Liver (tissue), 10 donors: ENCODE measurements at places on chromosomes 3 and 15.

GRCh38 chr3:149475451-149476060 is 1.1 kb downstream of the TM4SF4 start:
- no peak for DNase-seq

GRCh38 chr15:90039996-90040395 is 38.9 kb downstream of the ZNF710 start:
- DNase-seq: no peak

DNA sequence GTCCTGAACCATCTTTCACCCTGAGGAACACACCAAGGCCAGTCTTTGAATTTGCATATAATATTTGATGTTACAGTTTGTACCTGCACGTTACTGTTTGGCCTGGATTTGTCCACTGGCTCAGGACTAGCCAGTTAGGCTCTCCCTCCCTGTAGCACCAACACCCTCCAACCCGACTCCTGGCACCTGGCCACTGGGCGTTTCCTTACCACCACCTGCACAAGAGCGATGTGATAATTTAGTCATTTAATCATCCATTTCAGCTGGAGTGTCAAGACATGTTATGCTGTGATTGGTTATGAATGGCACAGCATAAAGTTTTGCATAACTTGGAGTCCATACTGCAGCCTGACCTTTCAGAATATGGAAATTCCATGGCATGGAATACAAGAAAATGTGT is 242.4 kb downstream of the KCNMB2 start:
- DNase-seq: no peak

DNA sequence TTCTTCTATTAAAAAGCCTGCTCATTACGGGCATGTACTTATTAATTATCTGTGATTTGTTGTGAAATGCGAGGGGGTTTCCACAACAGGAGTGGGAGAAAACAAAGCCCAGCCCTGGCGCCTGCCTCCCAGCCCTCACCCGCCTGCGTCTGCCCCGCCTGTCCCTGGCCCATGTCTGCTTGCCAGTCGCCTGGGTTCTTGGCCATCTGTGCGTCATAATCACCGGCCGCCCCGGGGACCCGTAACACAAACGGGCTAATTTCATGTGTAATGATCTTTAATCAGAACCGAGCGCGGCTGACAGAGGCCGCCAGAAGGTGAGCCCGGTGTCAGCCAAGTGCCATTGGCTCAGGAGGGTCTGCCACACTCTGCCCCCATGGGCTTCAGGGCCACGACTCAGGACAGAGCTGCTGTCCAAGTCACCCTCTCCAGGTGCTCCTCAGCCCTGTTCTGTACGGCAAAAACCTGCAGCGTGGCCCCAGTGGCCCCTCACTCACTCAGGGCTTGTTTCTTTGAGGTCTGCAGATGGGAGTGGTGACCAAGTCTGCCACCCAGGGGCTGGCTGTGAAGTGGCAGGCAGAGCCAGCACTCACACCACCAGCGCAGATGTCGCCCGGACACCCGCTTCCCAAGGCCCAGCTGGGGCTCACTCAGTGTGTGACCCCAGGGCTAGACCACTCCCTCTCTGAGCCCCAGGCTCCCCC is 28.8 kb upstream of the TMEM115 start:
- DNase-seq: no peak

DNA sequence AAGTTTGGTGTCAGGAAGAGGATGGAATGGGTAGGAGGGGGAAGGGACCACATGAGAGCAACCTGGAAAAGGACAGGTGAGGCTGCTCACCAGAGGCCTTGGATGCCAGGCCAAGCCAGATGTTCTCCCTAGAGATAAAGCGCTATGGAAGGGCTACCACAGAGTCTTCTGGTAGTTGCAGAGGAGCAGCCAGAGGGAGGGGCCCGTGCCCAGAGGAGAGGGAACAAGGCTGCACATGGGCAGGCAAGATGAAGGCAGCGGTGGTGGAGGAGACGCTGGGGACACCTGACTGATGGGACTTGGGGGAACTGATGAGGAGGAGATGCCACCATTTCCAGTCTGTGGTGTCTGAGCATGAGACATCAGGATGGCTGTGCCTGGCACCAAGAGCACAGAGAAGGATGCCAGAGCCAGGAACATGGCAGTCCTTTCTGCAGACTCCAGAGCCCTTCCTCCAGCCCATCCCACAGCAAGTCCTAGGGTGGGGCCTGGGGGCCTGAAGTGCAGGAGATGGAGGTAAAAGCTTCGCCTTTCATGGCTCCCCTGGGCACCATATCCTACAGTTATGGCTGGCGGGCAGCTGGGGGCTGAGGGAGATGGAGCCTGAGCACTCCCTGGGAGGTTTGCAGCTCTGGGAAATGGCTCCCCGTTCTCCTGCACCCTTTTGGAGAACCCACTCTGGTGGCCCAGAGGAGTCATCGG is 103.0 kb downstream of the ETFA start:
- DNase-seq: no peak

DNA sequence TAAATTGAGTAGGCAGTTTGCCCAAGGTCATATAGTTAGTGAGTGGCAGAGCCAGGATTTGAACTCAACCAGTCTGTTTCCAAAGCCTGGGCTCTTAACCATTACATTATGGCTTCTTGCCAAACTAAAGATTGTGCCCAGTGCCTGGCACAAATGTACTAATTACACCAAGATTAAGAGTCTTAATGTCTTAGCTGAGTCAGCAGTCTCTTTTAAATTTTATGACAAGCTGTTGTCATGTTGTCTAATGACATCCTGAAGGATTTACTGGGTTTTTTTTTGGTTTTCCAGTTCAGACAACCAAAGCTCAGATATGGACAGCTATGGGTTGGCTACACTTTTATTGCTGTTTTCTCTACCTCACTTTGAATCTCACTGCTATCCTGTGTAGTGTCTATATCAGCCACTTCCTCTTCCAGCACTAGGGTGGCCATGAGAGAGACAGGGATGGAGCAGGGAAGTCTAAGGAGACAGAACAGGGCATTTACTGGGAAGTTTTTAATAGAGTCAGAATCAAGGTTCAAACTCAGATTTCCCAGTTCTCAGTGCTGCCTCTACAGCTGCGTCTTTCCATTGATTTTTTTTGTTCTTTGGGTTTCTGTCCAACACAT is 10.5 kb downstream of the FBXL2 start:
- DNase-seq: no peak

GRCh38 chr3:133970916-133971315 is 58.8 kb downstream of the SLCO2A1 start:
- DNase-seq: no peak

GRCh38 chr15:78272776-78273175 is 8.4 kb downstream of the DNAJA4 start:
- no peak for DNase-seq

- DNase-seq: no peak
These were observed 34.2 kb downstream of the ZNF654 start for GRCh38 chr3:88093266-88093665.

GRCh38 chr3:13506239-13506638 is 26.1 kb downstream of the HDAC11 start:
- DNase-seq: no peak

GRCh38 chr15:69990566-69991421 is 106.9 kb downstream of the TLE3 start:
- DNase-seq: no peak

- DNase-seq: no peak
These were observed 594 bp upstream of the CRABP1 start for GRCh38 chr15:78339559-78339958.

- DNase-seq: no peak
These were observed 86.1 kb downstream of the CCNL1 start for GRCh38 chr3:157073810-157074209.

DNA sequence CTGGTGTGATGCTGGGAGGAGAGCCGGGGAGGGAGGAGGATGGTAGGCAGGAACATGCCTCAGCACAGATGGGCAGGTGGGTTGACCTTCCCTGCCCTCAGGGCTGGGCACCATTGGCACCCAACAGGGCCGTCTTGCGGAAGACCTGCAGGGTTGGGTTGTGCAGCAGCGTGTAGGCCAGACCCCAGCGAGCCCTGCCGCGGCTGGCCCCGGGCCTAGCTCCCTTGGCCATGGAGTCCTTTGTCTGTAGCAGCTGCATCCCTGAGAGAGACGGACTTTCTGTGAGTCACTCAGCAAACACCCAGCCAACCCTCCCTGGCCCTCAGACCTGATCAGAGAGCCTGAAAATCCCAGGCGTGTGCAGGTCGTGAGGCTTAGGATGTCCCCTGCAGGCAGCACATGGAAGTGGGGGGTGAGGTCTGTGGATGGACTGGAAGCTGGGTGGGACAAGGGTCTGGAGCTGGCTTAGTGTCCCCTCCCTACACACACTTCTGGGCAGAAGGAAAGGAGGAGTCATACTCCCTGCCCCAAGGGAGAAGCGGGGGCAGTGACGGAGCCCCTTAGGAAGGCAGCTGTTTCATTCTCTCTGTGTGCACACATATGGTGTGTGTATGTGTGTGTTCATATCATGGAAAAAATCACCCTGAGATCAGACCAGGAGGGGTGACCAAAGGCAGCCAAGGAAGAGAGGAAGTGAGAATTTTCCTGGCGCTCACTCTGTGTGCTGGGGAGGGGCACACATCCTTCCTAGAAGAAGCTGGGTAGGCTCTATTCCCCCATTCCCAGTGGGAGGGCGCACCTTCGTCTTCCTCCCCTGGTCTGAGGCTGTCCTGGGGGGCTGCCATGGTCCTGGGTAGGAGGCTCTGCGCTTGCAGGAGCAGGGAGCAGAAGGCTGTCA is 6.7 kb downstream of the ISLR start:
- DNase-seq: no peak

DNA sequence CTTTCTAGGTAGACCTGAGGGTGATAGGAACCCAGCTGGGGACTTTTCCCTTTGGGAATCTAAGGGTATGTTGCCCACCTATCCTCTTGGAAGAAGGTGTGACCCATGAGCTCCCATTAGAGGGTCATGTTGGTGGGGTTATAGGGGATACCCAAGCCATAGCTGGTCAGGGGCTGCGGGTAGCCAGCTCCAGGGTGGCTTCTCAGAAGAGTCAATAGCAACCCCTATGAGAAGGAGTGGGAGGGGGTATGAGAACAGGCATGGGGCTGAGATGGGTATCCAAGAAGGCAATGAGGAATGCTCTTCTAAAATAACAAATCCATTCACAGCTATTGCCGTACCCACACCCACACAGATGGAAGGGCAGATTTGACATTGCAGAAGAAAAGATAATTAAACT is 217.8 kb downstream of the UACA start:
- no peak for DNase-seq

DNA sequence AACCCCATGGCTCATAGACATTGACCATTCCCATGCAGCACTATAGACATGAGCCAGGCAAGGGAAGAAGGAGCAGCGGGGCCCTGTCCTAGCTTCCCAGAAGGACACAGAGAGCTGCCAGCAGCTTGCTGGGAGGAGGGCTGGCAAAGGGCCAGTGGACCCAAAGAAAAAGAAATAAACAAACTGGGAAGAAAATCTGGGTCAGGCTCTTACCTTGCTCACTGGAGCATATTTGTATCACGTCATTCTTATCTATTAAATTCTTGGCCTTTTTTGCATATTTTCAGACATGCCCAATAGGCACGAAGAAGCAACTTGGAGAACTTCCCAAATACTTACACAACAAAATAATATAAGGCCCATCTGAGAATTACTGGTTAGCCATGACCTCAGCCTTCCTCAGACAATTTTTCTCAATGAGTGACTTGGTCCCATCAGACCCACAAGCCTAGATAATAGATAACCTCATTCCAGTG is 28.4 kb downstream of the RASGRP1 start:
- DNase-seq: no peak

DNA sequence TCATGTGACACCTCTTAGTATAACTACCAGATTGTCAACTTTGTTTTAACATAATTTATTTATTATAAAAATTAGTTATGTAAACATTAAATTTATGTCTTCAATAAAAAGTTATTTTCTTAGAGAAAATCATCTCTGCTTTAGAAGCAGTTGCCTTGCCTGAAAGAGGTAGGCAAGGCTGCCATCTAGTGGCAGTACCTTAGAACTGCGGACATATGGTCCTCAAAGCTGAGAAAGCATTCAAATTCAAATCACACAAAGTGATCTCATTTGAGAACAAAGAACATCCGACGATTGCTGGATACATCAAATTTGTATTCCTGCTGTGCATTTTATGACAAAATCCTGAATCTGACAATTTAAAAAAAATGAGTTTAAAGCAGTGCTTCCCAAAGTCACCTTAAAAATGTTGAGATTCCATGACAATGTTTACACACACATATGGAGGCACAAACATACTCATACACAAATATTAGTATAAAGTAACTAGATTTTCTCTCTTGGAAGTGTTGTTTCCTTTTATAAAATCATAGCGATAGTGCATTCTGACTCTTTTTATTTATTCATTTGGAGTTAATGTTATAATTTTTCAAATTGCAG is 617.4 kb downstream of the CADM2 start:
- peak; percentile 45 for DNase-seq

- no peak for DNase-seq
These were observed 546.1 kb downstream of the NTRK3 start for GRCh38 chr15:87710406-87710805.

DNA sequence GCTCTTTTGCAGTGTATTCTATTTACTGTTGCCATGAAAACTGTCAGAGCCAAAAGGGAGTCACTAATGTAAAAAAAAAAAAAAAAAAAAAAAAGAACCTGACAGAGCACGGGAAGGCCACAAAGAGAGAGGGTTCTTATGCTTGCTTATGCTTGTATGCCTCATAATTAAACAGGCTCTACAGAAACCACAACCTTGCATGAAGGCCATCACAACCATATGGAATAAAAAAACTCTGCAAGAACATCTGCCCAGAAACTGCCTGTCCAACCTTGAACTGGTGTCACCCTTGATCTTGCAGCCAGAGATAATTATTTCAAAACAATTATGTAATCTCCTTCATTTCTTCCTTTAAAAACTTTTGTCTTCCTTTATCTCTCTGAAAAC is 50.1 kb downstream of the CFAP20DC start:
- no peak for DNase-seq

GRCh38 chr3:10471054-10471688 is 34.2 kb downstream of the ATP2B2 start:
- peak; percentile 48 for DNase-seq

DNA sequence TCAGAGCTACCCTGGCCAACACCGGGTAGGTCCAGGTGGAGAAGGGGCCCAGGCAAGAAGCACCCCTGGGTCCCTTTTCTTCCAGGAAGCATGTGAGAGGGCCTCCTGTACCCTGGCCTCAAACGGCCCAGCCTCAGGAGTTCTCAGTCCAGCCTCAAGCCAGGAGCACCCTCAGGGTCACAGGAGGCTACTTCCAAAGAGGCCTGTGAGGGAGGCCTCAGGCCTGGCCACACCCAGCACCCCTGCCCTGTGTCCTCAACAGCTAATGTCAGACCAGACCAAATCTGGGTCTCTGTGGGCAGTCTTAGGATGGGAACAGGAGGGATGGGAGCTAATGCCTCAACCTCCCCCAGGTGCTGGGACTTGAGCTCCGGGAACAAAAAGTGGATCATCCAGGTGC is 23.5 kb downstream of the PTH1R start:
- DNase-seq: no peak
